ENCODE measurements at places on chromosomes 13 and 19.

GRCh38 chr19:17835182-17836006, 12.4 kb downstream of the JAK3 start:
- peak; percentile 6 for DNase-seq

DNA sequence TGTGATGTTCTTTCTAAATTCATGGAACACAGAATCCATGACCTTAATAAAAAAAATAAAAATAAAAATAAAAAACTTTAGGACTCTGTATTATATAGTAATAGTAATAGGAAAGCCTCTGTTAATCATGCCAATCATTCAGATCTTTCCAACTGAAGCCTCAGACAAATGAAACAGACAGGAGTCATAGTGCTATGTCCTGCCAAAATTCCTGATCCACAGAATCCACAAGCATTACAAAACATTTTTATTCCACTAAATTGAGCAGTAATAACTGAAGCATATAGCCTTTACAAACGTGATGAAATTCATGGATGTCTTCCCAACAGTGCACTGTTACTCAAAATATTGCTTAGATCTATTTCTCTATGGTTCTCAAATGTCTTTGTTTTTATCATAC, 820.6 kb upstream of the PCDH9 start:
- DNase-seq, result no peak

GRCh38 chr13:60162096-60162495, 1.6 kb downstream of the DIAPH3 start:
- DNase-seq, result no peak

DNA sequence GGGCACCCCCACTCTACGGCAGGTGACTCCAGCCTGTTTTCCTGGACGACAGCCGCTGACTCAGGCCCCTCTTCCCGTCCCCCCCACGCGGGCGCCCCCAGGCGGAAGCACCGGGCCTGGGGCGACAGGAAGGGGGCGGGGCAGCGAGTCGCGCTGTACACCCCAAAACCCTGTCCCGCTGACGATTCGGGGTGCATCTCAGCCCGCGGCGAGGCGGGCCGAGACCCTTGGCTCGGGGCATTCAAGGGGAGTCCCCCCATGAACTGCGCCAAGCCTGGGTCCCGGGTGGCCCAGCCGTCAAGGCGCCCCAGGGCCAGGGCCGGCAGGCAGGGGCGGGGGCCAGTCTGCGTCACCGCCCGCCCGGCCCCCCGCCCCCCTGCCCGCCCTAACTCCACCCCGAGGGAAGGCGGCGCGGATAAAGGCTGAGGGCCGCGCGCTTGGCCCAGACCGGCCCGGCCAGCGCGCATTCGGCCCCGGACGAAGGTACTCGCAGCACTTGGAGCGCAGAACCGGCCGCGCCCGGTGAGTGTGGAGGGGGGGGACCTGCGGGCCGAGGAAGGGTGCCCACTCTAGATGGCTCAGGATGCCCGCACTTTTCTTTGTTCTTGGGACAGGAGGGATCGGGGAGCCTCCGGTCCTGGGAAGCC, at the start of gene MIDN:
MIDN (plus strand) TSS at position 445 of the 647 bp plus-strand sequence. CDS start 1,714 bp downstream, outside the sequence.
- peak; percentile 82 for DNase-seq

DNA sequence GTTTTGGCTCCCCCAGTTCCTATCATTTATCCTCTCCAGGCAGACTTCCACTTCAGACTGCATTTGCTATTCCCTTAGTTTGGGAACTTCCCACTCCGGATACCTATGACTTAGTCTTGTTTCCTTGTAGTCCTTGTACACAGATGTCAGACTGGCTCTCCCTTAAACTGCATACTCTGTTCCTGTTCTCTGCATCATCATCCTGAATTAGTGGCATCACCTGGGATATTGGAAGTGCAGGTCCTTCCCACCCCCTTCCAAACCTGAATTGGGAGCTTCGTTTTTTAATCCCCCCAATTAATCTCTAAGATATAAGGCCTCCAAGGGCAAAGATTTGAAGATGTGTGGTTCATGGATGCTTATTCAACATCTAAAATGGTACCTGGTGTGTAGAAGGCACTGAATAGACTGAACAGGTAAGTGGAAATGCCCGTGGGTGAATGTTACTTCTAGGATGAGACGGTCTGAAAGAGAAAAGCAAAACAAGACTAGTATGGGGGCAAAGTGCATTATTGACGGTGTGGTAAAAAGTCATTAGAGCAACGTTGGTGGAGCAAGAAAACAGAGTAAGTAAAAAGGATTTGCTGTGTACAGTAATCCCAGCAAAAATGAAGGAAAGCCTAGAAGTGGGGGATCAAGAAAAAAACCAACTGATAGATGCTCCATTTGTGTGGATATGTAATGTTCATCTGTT, 9.6 kb downstream of the MIR17HG start:
- DNase-seq, result no peak

DNA sequence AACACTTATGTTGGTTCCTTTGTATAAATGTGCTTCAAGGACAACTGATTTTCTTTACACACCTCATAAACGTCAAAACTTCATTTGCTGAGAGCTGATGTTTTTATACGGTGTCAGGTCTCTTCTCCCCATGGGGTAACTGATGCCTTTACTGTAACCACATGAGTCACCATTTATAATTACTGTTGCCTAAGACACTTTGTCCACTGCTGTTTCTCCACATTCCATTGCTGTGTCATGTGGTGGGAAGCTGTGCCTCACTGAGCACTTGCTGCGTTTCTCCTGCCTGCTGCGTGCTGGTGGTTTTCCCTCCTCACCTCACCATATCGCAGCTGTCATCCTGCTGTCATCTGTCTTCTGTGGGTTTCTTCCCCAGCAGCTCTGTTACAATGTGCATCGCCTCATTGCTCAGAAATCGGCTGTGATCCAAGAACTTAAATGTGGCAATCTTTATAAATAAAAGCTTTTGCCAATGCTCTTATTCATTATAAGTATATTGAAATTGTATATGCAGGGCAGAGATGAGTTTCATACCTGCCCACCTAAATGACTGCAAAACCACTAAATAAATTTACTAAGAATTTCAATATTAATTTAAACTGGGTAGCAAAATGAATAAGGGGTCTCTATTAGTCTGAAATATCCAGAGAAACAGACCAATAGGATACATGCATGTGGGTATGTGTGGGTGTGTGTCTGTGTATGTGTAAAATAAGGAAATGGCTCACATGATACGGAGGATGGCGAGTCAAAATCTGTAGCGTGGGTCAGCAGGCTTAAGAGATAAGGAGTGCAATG, 547.0 kb upstream of the SLITRK5 start:
- peak; percentile 64 for DNase-seq

GRCh38 chr19:47406711-47407416, 12.5 kb downstream of the MEIS3 start:
- no peak for DNase-seq

DNA sequence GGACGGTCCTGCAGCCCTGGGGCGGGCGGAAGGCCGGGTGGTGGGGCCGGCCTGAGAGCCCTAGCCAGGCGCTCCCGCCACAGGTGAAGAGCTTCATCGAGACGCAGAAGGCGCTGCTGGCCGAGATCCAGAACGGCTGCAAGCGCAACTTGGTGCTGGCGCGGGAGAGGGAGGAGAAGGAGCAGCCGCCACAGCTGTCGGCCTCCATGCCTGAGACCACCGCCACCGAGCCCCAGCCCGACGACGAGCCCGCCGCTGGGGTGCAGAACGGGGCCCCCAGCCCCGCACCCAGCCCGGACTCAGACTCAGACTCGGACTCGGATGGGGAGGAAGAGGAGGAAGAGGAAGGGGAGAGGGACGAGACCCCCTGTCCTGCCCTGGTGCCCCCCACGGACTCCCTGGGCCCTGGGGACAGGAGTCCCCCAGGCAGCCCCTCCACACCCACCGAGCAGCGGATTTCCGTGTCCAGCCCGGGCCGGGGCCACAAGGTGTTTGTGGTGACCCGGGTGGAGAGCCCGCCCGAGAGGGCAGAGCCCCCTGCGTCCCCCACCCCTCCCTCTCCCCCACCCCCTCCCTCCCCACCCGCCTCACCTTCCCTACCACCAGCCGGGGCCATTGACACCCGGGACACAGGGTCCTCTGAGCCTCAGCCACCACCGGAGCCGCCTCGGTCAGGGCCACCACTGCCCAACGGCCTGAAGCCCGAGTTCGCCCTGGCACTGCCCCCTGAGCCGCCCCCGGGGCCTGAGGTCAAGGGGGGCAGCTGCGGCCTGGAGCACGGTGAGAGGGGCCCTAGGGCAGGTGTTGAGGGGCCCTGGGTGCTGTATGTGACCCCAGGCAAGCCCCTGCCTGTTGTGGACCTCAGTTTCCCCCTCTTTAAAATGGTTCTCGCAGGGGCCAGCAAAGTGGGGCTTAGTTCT, 15.3 kb downstream of the NKPD1 start:
- DNase-seq, result no peak

GRCh38 chr19:4541114-4541805, 1.4 kb upstream of the LRG1 start:
- no peak for DNase-seq

DNA sequence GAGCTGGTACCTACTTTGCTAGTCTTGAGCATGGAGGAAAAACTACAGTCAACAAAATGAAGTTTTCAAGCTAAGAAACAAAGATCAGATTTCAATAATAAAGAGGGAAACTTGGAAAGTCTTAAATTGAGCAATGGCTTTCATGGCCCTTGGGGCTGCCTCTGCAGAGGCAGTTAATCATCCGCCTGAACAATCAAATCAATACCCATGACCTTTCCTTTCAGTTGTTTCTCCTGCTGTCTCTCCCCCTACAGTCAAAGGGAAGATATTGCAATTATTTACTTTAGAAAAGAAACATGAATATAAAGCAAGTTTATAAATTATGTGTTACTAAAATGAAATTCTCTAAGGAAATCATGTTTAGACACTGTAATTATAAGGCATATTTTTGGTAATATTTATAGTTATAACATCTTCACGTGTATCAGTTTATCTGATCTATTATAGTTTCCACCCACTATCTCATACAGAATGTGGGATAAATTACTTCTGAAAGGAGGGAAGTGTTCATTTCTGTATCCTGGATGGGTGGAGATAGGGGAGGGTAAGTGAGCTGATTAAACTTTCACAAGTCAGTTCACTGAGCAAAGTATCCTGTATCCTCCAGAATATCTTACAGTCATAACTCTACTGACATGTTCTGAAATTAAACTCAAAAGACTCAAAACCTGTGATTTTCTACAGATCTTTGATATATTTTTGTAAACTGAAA, 72.4 kb upstream of the TSC22D1 start:
- DNase-seq, result no peak

GRCh38 chr19:19485161-19485997, 30.0 kb downstream of the TSSK6 start:
- DNase-seq, result no peak

DNA sequence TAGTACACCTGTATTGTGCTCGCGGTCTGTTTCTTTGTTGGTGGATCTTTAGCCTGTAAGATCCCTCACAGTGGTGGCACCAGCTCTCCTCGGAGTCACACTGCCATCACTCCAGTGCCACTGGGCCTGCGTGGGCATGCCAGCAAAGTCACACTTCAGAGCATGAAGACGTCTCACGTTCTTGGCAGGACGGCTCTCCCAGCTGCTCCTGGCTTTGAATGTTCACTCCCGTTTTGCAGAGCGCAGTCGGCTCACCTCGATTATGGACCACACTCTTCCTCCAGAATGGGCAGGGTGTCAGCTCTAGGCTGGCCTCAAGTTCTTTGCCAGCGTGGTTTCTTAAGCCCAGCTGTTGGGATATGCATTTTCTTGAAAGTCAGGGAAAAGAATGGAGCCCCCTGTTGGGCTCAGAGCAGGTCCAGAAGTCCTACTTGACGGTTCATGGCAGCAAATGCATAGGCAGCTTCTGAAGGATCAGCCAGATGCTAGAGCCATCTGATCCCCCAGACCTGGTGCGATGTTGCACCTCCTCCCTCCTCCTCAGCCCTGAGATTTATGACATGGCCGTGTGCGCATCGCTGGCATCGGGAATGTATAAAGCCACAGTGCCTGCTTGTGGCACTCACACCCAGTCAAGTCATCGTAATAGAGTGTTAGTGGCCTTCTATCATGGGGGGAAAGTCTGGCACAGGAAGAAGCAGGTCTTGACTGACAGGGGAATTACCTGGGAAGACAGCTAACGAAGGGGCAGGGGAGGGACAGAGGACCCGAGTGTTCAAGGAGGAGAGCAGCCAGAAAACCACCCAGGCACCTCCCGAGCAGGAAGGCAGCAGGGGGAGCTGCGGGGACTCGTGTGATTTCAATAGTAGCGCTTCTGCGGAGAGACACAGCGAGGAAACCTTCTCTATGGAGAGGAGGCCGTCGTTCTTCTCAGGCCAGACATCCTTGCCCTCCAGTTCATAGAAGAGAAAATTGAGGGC, 40.2 kb upstream of the NPAS1 start:
- DNase-seq, result no peak

- no peak for DNase-seq
Observed at GRCh38 chr13:75445717-75446499, 36.1 kb downstream of the TBC1D4 start.

GRCh38 chr13:32737111-32737571, 150.9 kb downstream of the PDS5B start:
- DNase-seq, result no peak

GRCh38 chr19:49458567-49458903, 5.5 kb downstream of the ALDH16A1 start:
- DNase-seq, result no peak

DNA sequence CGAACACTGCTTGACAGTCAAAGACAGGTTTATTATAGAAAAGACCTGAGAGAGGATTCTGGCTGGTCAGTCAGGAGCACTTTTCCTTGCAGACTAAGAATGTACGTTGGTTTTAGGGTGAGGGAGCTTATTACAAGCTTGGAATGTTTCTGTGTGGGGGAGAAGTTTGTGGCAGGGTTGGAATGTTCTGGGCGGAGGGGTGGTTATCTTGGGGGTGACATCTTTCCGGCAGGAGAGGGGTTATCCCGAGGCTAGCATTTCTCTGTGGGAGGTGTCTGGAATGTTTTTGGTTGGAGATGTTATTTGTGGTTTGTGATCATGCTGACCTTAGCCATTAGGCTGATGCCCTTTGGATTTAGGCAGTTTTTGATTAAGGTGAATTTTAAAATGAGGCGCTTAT, 61.8 kb downstream of the ZNF136 start:
- no peak for DNase-seq

DNA sequence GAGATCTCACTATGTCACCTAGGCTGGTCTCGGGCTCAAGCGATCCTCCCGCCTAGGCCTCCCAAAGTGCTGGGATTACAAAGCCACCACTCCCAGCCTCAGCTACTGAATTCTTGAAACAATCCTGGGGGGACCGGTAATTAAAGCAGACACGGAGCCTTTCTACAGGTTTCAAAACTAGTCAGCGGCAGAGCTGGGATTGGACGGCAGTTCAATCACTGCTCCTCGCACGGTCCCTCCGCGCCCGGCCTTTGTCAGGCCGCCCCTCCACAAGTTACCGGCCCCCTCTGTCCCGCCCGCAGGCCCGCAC, 229 bp downstream of the BORCS8 start:
- no peak for DNase-seq

DNA sequence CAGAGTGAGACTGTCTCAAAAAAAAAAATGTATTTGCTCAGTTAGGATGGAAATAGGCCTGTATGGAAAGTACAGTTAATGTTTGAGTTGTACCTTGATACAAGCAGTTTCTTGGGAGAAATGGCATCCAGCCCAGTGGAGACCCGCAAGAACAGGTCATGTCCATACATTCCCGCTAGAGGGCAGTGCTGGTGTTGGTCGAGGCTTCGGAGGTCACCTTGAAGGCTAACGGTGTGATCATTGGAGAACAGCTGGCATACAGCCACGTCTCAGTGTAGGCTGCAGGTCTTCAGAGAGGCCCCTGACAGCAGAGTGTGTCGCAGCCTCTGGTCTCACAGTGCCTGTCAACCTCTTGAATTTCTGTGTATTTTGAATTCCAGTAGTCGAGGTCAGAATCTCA, 7.5 kb downstream of the ZNF610 start:
- DNase-seq, result peak; percentile 52

- peak; percentile 46 for DNase-seq
Observed at GRCh38 chr19:41934849-41935374, 6.7 kb upstream of the ERFL start.

Data from NCI-H345 (cell line).